H9 (cell line): ENCODE measurements at places on chromosomes 7 and 10.
A peak's percentile ranks its signal among the peaks of the same experiment; 100 is the strongest.

GRCh38 chr7:130400120-130400572 lies 19.9 kb downstream of the CPA1 start:
- no peak for DNase-seq

DNA sequence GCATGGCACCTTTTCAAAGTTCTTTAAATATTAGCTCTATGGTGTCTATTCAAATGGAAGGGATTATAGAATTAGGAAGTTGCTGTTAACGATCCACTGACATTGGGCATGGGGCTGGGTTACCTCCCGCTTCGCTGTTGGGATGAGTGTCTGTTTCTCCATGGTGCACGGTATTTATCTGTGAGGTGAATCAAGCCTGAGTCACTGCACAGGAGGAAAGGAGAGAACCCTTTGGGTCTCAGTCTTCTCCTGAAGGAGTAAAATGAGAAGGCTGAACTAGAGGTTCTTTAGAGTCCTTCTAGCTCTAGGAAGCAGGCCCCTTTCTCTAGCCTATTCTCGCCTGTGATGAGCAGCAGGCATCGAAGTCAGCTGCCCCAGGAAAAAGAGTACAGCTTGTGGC lies 7.3 kb downstream of the JCAD start:
- no peak for DNase-seq

DNA sequence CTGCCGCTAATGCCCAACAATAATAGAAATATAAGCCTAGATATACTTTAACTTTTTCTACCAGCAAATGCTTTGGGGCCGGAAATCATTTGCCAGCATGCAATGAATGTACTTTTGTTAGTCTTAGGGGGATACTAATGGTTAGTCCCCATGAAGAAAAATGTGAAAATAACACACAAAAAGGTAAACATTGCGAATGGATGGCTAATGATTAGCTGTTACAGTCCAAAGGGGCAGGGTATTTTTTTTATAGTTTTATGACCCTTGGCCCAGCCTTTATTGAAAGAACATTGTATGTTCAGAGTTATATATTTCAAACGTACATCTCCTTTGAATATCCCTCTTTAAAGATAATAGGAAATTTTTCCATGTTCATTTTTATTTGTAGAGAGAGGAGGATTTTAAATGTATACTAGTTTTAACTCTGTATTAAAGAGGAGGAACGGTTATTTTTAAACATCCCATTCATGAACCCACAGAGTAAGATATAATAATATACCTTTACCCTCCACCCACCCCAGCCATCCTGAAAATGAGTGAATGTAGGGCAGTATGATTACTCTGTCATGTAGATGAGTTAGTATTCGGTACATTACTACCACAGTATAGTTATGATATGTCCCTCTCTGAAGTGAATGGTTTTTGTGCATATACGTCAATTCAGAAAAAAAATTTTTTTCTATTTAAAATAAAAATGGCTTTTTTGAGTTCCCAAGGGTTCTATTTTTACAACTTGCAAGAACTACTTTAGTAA lies 63.6 kb downstream of the ARID5B start:
- no peak for DNase-seq

GRCh38 chr7:31104361-31105255 lies 52.5 kb downstream of the ADCYAP1R1 start:
- peak; percentile 10 for DNase-seq

- DNase-seq, result peak; percentile 76
These were observed 3.8 kb downstream of the HILPDA start for GRCh38 chr7:128459394-128459878.

- DNase-seq, result no peak
These were observed 301.5 kb downstream of the CCDC3 start for GRCh38 chr10:12699781-12700556.

GRCh38 chr7:86328801-86329433 lies 314.8 kb upstream of the GRM3 start:
- DNase-seq, result no peak

GRCh38 chr7:29262191-29262917 lies 67.8 kb downstream of the CHN2 start:
- DNase-seq, result no peak

DNA sequence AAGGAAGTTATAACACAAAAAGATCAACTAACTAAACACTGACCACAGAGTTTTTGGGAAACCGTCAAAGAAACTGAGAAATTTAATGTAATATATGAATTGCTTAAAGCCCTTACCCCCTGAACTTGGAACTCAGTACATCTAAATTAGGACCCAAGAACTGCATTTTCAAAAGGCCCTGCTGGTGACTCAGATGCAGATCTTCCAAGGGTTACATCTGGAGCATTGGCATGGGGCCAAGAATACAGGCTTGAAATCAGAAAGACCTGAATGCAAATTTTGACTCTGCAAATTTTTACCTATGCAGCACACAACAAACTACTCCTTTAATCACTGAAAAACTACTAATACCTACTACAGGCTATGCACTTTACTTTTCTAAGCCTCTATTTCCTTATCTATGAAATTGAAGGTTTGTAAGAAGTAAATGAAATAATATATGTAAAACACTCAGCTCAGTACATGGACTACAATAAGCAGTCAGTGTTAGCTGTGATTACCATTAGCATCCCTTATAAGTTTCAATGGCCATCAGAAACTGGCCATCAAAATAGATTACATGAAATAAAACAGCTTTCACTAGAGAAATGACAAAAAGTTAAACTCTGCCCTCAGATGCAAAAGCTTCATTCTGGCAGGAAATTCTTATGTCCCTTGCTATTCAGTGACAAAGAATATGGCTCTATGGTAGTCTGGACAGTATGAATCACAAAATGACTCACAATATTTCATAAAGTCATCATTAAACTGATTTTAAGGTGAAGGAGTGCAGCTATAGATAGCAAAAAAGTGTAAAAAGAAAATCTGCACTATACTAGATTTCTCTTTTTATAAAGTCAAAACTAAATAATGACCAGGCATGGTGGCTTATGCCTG lies 43.6 kb downstream of the NSUN6 start:
- no peak for DNase-seq

- no peak for DNase-seq
These were observed 82.6 kb upstream of the UCN3 start for GRCh38 chr10:5282137-5282536.

DNA sequence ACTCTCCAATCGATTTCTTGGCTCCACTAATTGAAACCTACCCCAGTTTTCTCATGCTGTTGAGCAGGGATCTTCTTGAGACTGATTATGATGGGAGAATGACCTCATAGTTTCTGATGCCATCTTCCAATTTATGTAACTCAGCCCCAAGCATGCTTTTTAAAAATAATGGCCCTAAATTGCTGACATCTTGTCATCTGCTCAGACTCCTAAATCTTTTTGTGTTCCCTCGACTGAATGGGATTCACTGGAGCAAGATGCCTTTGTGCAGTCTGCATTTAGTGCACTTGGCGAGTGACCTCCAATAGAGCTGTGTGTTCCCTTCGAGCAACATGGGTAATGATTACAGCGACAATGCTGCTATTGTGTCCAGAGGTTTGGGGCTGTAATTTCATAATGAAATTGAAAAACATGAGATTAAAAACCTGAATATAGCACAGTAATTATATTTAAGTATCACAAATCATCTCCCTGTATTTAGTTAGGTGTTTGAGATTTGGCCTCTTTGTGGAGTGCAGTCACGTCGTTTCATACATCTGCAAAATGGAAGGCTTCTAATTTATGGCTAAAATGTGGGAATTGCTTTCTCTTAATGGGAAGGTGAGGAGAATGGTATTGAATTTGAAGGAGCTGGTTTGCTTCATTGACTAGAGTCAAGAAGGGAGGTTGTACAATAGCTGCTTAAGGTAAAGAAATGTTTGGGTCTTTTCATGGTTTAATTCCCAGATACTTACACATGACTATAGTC lies 192.9 kb downstream of the AUTS2 start:
- no peak for DNase-seq

DNA sequence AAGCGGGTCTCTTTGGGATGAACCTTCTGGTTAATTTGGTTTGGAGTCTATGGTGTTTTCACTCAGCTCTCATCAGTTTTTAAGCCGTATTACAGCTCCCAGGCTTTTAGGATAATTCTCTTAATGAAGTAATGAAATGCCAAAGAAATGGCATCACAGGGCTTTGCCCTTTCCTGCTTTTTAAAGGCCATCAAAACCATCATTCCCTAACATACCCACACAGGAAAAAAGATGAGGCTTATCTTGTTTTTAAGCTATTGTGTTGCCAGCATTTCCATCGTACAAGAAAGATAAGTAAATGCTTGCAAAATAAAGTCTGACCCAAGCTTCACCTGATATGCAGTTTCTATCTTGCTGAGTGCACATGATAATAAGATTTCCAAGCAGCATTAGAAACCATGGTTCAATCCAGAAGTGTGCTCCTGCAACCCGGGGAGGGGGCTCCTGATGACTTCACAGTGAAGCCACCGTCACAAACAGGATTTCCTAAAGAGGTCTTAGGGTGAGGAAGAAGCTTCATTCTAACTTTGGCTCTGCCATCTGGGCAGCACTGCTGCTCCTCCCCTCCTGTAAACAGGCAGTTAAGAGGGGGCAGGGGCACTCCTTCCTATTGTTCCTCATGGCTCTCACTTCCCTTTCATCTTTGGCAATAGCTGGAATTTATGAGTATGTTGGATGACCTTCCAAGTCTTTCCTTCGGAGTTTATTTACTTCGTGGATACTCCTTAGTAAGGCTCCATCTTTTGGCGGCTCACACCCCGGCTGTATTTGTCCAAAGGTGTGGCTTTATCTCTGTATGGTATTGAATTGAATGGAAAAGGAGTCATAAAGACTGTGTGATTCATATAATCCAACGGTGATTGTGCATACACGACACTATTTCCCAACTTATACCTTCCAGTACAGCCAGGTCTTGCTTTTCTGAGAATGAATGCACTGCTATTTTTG lies 55.2 kb upstream of the FAM133B start:
- no peak for DNase-seq

DNA sequence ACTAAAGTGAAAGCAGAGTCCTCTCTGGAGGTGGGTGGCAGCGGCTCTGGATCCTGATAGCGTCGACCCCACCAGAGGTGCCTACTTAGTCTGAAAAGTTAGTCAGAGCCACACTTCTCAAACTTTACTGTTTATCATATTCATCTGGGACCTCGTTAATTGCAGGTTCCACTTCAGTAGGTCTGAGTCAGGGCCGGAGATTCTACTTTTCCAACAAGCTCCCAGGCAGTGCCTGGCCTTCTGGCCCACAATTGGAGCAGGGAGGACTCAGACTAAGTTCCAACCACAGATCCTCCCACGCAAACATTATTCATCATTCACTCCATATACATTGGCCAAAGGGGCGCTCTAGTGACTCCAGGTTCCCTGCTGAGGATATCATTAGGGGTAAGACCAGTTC lies 78.1 kb downstream of the VSTM4 start:
- DNase-seq, result no peak

GRCh38 chr10:100836891-100837290 lies 75.9 kb upstream of the SLF2 start:
- no peak for DNase-seq

- no peak for DNase-seq
These were observed 313.0 kb upstream of the GLI3 start for GRCh38 chr7:42549866-42550485.

GRCh38 chr10:8049865-8050555 lies 4.5 kb upstream of the GATA3 start:
- DNase-seq, result peak; percentile 72

DNA sequence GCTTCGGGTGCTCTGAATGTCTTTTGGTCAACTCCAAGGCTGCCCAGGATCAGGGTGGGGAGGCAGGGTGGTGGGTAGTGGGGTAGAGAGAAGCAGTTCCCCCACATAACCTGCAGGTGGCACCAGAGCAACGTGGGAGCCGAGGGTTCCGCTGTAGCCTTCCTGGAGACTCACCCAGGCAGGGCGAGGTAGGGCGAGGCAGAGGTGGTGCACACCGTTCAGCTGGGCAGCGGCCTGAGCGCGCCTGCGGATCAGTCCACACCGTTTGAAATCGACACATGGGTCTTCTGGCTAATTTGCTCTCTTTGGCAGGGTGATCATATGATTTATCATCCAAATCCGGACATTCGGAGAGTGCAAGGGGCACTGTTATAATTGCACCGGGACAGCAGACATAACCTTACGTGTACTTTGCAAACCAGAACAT lies 41.4 kb upstream of the MAP3K8 start:
- DNase-seq, result peak; percentile 87

DNA sequence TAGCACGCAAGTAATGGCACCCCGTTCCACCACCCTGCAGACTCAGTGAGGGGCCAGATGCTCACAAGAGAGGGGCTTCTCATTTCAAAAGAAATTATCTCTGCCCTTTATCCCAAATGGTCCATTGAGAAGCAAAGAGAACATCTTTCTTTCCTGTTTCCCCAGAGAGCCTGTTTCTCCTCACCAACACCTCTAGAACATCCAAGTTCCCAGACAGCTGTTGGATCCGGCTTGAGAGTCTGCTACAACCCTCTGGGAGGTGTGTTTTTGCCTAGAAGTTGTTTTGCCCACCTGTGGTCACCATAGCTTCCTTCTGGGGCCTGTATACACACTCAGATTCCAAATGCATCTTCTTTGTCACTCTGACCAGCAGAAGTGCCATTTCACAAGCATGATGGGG lies 637.4 kb downstream of the LRMDA start:
- DNase-seq, result no peak

GRCh38 chr7:80902716-80903308 lies 16.0 kb downstream of the SEMA3C start:
- no peak for DNase-seq

DNA sequence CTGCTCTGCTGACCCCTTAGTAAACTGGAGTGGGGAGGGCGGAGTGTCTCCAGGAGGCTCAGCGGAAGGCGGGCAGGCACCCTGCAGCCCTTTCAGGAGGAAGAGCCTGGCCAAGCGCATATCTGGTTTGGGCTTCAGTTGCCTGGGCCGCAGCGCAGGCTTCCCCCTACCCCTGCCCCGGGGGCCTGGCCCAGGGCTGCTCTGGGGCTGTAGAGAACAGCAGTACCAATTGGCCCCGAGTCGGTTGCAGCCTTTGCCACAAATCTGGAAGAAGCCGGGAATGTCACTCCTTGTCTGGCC lies 28.1 kb upstream of the JAKMIP3 start:
- peak; percentile 80 for DNase-seq

DNA sequence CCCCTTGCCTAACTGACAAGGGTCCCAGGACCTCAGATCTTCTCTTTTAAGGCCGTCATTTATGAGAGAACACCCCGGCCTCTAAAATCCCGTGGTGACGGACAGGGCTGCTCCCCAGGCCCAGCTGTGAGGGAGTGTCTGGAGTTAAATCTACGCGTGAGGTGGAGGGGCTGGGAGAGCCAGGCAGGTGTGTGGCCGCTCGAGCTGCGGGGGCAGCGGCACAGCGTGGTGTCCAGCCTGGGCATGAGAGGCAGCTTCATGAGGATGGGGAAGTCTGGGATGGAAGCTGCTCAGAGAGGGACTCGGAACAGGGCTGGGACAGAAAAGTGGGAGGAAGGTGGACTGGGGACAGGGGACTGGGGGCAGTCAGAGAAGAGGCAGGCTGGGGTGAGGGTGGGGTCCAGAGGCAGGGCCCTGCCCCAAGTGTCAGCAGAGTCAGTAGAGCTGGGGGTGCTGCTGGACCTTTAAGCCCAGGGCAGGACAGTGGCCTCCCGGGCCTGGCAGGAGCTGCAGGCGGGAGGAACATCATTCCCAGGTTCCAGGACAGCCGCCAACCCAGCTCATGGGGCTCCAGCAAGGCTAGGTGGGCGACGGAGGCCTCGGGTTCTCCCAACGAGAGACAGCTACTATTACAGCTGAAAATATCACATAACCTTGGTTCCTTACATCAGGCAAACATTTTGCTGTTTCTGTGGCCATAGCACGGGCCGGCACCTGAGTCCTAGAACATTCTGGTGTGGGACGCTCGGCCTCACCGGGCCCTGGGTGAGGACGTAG lies 55.2 kb downstream of the JAKMIP3 start:
- no peak for DNase-seq
